ENCODE measurements at places on chromosomes 1 and 21.
A peak's percentile ranks its signal among the peaks of the same experiment; 100 is the strongest.

- DNase-seq: no peak
Measured at GRCh38 chr1:111197598-111198284, 2.7 kb downstream of the DENND2D start.

DNA sequence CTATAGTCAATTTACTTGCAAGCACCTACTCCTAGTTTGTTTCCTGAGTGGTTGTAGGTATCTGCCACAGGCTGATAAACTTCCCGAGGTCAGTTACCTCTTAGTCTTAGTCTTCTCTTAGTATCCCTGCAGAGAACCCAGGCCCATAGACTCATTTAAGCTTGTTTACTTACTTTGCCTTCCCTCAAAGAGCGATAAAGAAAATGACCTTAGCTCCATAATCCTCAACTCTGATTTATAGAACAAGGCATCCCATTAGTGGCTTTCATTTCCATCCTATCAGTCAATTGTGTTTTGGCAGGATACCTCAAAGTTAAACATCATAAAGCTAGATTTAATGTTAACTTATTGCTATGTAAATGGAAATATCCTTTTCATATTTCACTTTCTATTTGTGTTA, 119.7 kb downstream of the UCHL5 start:
- no peak for DNase-seq

DNA sequence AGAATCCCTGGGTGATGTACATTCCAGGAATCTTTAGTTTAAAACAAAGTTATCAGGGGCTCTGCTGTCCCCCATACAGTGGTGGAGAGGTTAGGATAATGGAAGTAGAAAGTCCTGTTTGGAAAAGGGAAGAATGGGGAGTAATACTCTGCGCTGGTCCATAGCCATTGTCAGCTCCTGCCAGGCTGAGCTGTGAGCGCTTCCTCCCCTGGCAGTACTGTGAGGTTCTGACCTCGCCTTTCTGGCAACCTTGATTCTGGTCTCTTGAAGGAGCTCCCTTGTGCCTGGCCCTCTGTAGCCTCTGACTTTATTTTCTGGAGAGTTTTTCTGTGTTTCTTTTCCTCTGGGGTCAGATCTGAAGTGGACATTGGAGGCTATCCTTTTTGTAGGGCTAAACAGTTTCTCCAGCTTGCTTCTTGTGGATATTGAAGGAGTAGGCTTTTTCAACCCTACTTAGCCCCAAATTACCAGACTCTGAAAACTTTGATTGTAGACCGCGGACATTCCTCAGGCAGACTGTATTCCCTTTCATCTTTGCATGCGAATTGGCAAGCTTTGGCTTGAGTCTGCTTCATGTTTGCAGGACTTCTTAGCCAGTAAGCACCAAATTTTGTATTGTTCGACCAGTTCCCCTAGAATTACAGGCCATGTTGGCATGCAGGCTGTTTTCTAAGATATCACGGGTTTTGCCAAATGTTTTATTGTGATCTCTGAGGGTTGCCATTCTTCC, 13.8 kb downstream of the UBE4B start:
- no peak for DNase-seq

DNA sequence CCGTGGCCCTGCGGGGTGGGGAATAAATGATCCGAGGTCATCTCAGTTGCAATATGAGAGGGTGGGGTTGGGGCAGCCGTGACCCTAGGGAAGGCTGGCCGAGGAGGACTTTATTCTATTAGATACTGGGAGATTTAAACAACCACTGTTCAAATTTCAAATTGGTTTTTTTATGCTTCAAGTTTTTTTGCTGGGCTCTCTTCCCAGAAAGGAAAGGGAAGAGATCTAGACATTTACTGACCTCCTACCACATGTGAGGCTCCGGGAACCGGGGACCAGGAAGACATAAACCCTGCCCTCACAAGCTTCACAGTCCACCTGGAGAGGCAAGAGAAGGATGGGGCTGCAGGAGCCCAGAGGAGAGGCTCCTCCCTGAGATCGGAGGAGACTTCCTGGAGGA, 207.3 kb downstream of the FOXD2 start:
- DNase-seq: no peak

DNA sequence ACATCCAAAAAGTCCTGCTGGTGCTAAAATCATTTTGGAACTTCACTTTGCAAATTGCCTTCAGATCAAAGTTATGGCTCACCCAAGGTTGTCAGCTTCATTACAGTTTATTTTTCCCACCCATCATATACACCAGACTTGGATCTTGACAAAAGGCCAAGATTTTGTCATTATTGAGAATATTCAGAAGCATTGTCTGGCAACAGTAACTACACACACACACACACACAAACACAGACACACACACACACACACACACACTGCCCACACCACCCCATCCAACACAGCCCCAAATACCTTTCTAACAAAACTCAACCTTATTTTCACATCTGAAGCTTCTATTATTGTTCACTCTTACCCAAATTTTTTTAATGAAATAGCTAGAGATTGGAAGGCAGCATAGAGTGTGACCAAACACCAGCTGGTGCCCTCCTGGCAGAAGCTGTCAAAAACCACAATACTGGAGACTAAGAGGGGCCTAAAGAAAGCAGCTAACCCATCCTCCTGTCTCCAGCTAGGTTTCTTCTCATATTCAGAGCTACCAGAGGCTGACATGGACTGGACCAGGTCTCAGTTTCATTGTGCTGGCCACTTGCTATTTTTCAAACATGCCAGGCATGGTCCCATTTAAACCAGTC, 139.1 kb upstream of the ZC3H11B start:
- DNase-seq: no peak

- no peak for DNase-seq
Measured at GRCh38 chr1:40825435-40825788, 36.8 kb downstream of the CITED4 start.

GRCh38 chr1:236027104-236027503, 37.8 kb downstream of the NID1 start:
- DNase-seq: no peak

GRCh38 chr1:62131093-62131725, 63.4 kb upstream of the L1TD1 start:
- DNase-seq: no peak

DNA sequence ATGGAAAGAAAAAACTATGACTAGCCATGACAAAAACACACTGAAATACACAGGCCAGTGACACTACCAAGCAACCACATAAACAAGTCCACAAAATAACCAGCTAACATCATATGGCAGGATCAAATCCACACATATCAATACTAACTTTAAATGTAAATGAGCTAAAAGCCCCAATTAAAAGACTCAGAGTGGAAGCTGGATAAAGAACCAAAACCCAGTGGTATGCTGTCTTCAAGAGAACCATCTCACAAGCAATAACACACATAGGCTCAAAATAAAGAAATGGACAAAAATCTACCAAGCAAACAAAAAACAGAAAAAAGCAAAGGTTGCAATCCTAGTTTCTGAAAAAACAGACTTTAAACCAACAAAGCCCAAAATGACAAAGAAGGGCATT, 476.2 kb upstream of the BEND5 start:
- no peak for DNase-seq

GRCh38 chr1:87202922-87203655, 125.6 kb upstream of the LMO4 start:
- DNase-seq: no peak

DNA sequence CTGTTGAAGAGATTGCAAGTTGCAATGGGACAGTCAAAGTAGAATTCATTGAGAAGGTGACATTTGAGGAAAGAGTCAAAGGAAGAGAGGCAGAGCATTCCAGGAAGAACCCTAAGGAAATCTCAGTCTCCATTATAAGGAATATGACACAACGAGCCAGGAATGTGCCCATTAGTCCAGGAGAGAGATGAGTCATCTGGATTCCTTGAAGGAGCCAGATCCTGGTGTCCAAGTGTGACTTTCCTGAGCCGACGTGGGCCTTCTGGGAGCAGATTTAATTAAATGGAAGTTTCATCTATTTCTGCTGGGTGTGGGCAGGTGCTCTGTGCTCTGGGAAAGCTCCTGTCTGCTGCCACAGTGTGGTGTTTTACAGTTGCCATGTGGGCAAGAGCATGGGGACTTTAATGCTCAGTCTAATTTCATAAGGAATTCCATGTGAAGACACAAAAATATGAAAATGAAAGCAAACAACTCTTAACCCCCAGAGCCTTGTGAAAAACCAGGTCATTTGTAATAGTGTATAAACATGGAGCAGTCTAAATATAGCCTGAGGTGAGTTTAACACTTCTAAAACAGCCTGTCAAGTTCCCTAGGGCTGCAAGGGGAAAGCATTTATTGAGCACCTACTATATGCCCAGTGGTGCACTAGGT, 111.4 kb upstream of the ARTN start:
- no peak for DNase-seq

GRCh38 chr1:93810316-93810715, 68.7 kb downstream of the DNTTIP2 start:
- no peak for DNase-seq

DNA sequence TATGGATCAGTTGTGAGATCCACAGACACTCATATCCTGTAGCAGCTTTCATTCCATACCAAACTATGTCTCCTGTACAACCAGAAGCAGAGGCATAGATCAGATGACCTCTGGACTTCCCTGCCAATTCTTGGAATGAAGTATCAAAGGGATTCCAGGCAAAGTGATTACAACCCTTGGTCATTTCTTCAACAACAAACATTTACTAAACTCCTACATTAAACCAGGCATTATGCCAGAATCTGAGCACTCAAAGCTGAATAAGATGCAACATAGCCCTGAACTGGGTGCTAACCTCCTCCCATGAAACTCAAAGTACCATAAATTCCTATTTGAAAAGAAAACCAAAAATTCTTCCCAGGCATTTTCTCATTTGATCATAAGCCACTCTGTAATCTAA, 121.2 kb upstream of the SGIP1 start:
- DNase-seq: no peak

DNA sequence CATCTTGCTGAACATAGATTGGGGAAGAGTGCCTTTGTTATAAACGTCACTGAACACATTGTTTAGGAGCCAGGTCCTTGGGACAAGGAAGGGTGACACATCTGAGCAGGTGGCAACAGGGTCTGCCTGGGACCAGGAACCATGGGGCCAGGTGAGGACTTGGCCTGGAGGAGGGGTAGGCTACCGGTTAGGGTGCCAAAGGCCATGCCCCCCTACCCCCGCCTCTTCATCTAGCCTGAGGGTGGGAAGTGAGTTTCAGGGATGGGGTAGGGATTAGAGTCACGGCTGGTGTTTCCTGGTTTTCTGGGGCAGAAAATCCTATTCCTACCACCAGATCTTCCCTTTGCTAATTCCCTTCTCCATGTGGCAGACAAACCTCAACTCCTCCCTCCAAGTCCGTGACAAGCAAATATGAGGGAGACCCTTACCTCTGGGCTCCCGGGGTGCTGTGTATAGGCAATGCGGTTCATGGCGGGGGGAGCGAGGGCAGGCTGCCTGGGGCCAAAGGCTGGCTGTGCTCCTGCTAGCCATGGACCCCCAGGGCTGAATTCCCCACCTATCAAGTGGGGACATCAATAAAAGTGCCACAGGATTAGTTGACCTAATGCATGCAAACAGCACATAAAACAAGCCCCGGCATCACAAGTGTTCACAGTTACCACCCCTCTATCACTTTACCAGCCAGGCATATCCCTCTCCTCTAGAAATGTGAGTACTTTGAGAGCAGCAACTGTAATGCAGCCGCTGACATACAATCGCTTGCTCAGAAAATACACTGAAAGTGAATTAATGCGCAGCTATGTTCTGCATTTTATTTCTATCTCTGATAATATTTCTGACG, 14.5 kb downstream of the CD247 start:
- DNase-seq: no peak

- DNase-seq: no peak
Measured at GRCh38 chr21:44874497-44875315, 1.2 kb upstream of the PTTG1IP start.

GRCh38 chr1:41783189-41783639, 135.5 kb downstream of the HIVEP3 start:
- DNase-seq: peak; percentile 53

GRCh38 chr21:38797470-38797869, 8.3 kb upstream of the ETS2 start:
- no peak for DNase-seq

DNA sequence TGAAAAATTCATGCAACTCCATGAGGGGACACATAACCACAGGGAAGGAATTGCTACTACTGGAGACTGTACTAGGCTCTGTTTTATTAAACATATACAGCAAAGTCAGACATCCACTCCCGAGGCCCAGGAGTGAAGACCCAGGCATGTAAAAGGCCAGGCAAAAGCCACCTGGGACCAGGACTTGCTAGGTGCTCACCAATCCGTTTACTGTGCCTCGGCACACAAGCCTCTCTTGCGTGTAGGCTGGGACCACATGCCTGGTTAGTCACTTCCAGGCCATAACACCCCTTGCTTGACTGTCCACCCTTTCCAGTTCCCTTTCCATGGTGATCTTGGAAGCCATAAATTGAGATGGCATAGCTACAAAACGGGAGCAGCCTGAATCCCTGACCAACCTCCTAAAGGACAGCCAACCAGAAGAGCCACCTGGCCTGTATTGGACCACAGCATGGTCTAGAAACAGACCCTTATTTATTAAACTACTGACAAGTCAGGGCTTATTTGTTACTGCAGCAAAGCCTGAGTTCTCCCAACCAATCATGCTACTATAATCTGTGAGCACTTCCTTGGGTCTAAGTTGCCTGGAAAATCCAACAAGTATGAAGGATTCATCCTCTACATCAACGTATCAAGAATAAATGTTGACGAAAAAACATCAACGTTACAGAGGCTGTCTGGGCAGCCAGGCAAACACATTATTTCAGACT, 39.7 kb downstream of the URB1 start:
- no peak for DNase-seq

GRCh38 chr1:200090252-200091159, 63.0 kb downstream of the NR5A2 start:
- no peak for DNase-seq

DNA sequence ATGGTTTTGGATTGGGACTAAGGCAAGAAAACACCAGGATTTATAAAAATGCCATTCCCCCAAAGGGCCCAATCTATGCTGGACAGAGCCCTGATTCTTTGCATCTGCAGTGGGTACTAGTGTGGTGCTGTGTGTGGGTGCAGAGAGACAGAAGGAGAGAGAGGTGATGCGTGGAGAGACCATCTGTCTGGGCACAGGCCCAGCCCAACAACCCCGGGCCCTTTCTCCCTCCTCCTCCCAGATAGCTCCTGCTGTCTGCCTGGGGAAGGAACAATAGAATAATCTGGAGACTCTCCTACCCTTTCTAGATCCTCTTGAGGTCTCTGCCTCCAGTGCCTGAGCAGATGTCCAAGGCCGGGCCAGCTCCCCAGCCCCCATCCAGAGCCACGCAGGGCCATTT, 15.1 kb downstream of the KIAA1614 start:
- no peak for DNase-seq

- DNase-seq: no peak
Measured at GRCh38 chr1:201220388-201220715, 29.7 kb downstream of the IGFN1 start.

- no peak for DNase-seq
Measured at GRCh38 chr1:57357462-57357861, 66.4 kb downstream of the DAB1 start.

- no peak for DNase-seq
Measured at GRCh38 chr1:33710967-33711366, 152.9 kb upstream of the HMGB4 start.

Measured in left renal cortex interstitium (tissue), 4 donors.